ENCODE measurements at places on chromosomes 6 and 20.

DNA sequence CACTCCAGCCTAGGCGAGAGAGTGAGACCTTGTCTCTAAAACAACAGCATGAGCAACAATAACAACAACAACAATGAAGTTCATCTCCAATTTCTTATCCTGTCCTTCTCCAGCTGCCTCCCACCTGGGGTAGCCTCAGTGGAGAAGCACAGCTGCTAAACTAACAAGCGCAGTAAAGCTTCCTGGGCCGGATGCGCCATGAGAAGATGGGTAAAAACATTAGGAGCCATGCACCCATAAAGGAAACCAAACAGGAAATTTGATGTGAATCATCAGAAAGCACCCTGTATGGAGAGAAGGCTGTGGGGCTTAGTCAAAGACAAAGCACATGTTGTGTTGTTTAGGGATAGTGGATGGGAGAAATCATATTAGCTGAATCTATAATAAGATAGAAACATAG is 61.1 kb upstream of the CCN6 start:
- DNase-seq = peak; percentile 50

DNA sequence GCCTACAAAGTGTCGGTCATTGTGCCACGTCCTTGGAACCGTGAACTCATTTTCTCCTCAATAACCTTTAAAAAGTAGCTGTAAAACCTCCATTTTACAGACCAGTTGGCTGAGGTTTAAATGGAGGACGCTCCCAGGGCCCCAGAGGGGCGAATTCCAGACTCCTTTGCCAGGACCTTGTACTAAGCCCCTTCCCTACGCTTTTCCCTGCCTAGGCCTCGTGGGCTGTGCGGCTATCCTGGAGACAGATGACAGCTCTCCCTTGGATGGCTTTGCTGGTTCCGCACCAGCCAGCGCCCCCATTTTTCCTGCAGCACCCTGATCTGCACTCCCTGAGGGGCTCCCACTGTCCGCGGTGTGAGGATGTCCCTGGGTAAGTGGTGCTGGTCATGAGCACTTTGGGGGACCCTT is 12.1 kb upstream of the SNHG17 start:
- DNase-seq = no peak

DNA sequence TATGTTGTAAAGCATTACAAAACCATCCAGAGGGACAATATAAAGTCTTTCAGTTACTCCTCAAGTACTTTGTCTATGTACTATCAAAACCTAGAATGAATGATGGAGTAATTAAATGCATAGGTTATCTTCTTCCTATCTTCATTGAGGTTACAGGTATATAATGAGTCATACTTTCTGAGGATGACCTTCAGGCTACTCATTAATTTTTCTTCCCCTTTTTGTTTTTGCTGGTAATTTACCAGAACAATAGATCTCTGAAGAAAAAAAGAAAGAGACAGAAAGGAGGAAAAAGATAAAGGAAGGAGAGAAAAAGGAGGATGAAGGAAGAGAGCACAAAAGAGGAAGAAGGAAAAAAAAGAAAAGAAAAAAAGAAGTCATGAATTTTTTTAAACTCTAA is 398.4 kb downstream of the TBC1D32 start:
- no peak for DNase-seq

DNA sequence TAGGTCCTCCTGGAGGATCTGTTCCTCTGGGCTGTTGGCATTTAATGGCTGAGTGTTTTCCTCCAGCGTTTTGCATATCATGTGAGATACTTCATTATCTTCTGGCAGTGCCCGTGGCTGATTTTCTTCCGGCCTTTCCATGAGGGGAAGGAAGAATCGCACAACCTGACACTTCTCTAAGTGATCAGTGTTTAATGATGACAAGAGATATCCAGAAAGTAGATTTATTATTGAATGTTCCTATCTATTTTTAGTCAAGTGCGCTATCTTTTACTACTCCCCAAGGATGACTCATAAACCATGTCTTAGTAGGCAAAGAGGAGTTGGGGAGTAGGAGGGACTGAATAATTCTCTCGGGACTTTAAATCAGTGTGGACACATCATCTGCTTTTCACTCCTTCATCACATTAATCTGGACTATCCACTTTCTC is 149.7 kb downstream of the PLCB4 start:
- no peak for DNase-seq

DNA sequence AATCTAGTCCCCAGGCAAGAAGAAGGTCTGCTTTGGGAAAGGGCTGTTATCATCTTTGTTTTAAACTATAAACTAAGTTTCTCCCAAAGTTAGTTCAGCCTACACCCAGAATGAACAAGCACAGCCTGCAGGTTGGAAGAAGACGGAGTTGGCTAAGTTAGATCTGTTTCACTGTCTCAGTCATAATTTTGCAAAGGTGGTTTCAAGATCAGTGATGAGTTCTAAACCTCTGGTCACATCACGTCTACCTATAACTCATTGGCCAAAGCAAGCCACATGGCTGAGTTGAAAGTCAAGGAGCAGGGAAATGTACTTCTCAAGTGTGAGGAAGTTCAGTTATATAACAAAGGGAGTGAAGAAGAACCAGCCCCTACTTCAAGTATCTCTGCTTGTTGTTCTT is 50.5 kb upstream of the ECI2 start:
- DNase-seq = no peak

DNA sequence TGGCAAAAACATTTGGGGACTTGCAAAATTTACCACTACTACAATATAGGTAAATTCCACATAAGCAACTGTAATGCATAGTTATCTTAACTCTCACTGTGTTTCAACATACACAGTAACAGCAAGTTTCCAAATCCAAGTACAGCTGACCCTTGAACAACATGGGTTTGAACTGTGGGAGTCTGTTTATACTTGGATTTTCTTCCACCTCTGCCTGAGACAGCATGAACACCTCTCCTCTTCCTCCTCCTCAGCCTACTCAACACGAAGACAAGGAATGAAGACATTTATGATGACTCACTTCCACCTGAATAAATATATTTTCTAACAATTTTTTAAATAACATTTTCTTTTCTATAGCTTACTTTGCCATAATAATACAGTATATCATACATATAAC is 25.6 kb downstream of the MAN1A1 start:
- no peak for DNase-seq

GRCh38 chr6:135972150-135972549 is 120.6 kb downstream of the PDE7B start:
- DNase-seq = no peak

DNA sequence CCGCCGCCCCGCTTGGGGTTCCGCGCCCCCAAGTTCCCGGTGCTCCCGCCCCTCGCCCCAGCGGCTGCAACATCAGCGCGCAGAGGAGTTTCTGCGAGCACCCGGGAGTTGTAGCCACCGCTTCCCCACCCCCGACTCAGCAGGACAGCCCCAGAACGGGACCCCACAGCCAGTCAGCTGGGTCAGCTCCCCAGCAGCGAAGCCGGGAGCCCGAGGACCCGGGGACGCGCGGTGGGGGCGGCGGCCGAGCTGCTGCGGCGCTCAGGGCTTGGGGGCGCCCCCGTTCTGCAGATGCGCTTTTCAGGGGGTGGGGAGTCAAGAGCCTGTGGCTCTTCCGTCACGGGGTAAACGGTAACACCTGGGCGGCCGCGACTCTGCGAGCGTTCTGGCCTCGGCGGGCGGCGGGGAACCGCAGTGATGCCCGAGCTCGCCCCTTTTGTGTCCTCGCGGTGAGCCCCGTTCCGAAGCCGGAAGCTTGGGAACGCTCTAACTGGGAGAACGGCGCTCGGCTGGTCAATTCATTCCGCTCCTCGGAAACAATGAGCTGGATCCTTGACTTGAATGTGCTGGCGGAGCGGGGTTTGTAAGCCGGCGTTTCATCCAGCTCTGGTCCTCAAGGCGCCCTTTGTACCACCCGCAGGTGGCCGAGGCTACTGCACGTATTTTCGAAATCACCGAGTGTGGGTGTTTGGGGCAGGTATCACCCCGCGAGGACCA is 774 bp downstream of the PLEKHG1 start:
- DNase-seq = peak; percentile 62

GRCh38 chr6:8993111-8993510 is 557.8 kb upstream of the SLC35B3 start:
- DNase-seq = no peak

- no peak for DNase-seq
Observed at GRCh38 chr20:17946572-17947473, 21.8 kb downstream of the SNX5 start.

GRCh38 chr20:63067721-63068560 is 61.2 kb upstream of the BHLHE23 start:
- no peak for DNase-seq

- DNase-seq = no peak
Observed at GRCh38 chr6:5729080-5729434, 277.7 kb downstream of the NRN1 start.

DNA sequence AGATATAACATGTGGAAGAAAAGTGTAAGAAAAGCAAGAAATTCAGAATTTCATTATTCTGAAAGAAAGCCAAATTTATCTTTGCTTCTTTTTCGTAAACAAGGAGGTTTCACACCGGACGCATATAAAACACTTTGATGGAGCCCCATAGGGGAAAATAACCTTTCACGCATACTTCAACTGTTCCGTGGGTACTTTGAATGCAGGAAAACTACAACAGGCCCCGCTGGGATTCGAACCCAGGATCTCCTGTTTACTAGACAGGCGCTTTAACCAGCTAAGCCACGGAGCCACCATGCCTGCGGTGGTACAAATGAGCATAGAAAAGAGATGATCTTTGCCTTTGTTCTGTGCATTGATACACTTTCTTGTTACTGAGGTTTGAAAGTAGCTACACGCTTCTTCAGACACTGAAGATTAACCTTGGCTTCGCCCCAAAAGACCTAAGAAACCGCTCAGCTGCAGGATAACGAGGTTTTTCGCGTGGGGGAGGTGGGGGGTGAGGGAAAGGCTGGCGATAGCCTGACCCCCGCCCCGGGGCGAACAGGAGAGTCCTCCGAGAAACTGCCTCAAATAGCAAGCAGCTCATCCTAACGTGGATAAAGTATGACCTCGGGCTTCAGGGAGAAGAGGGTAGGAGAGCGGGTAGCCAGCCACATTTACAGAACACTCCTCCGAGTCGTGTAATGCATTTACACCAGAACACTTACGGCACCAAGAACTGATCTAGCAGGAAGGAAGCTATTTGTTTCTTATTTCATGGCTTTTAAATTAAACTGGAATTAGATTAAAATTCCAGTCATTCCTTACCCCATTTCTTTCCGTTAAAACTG is 5.3 kb upstream of the HMGN4 start:
- DNase-seq = peak; percentile 89

DNA sequence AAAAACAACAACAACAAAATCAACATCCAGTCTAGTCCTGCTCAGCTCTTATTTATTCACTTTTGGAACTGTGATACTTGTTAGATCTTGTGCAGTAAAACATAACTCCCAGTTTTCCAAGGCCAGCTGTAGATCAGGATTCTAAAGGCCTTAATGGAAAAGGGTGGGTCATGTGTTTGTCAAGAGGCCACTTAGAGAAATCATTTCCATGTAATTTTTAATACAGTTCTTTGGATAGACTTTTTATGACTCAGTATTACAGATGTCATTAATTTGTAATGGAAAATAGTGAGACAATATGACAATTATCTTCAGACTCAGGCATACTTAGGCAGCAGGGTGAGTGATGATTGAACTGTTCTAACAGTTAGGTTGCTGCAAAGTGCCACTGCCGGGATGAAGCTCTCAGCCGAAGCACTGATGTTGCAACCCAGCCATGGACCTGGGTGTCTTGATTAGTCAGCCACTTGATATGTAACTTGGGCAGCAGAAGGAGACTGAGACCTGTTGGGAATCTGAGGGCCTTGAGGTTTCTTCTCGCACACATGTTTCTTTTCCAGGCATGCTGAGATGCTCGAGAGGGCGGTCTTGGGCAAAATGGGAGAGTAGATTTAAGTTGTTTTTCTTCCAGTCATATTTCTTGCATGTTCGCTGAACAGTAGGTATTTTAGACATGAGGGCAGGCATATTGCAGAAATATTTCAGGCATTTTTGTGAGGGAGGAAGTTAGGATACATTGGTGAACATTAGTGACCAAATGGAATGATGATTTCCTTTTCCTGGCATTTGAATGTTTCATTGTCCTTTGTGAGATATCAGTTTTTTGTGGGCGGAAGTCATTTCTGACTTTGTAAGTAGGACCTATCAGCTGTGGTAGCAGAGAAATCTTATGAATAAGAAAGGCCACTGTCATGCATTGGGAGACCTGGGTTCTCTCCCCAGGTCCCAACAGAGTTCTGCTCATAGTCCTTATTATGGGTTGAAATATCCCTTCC is 52.3 kb downstream of the SLX4IP start:
- no peak for DNase-seq

DNA sequence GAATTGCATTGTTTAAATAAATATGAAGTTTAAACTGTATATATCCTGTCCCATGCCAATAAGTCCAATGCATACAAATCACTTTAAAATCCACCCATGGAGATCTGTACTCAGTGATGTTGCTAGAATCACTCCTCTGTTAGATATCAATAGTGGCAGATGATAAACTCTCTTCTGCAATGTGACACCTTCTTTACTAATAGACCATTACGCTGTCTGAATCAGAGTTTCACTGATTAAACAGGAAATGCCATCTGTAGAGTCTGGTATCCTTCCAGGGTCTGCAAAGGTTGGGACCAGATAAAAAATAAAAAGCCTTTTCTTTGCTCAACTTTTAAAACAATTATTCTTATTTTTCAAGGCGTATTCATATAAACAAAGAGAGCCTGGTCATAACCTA is 134.5 kb downstream of the EDN3 start:
- no peak for DNase-seq

DNA sequence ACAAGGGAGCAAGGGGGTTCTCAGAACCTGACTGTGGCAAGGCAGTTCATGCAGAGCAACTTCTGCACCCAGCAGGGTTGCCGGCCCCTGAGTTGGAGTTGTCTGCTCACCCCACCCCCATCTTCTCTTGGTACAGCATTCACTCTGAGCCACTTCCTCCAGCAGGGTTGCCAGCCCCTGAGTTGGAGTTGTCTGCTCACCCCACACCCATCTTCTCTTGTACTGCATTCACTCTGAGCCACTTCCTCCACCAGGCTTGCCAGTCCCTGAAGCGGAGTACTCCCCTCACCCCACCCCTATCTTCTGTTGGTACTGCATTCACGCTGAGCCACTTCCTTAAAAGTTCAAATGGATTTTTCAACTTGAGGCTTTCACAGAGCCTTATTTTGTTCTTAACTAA is 79.7 kb upstream of the SYNDIG1 start:
- no peak for DNase-seq

GRCh38 chr6:139852067-139852466 is 477.6 kb upstream of the CITED2 start:
- no peak for DNase-seq

GRCh38 chr20:47493175-47493962 is 8.3 kb upstream of the NCOA3 start:
- DNase-seq = no peak

- DNase-seq = no peak
Observed at GRCh38 chr6:149890629-149891045, 7.3 kb downstream of the RAET1E start.

Data from central memory CD4-positive, alpha-beta T cell (primary cell).